ENCODE measurements at places on chromosomes 5 and 9. TPM values are rescaled to one million over a fixed set of nuclear protein-coding genes. Genes with fewer than 3 reads are reported as not detected.

The GDNF gene
- 1.3 TPM for total RNA-seq

The PCDHGB6 gene
- total RNA-seq, result 17.2 TPM

The ZBED3 gene
- total RNA-seq, result 4.4 TPM

The SPATA31D4 gene
- not detected for total RNA-seq

The CCDC183 gene
- 0.68 TPM for total RNA-seq

The COL23A1 gene
- total RNA-seq, result 1.5 TPM

DNA sequence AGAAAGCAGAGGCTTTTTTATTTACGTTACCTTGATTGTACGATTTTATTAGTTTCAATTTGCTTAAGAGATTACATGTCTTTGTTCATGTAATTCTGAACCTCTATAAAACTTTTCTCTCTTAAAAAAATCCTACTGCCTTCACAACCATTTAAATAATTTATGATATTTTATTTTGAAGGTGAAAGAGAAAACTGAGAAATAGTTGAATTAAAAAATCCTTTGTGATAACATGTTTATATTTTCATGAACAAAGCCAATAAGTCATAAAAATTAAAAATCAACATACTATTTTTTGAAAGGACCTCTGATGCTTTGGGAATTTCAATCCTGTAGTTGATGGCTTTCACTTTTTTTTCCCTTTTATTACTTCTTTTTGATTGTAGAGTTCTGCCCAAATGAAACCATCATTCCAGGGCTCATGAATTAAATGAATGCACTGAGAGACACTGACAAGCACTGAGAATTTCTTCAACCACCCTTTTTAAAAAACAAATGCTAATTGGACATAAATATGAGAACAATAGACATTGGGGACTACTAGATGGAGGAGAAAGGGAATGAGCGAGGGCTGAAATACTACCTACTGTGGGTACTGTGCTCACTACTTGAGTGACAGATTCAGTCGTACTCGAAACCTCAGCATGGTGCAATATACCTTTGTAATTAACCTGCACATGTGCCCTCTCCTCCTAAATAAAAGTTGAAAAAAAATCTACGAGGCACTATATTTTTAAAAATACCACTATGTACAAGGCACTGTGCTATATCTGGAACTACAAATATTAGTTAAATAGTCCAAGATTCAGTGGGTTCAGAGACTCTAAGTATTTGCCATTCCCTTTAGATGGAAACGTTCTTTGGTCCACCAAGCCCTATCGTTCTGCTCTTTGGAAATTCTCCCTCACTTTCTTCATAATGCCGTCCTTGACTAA, 5.9 kb downstream of the CDKN2A start:
- no peak for DNase-seq
- H3K4me1 ChIP-seq, result peaks cover 1% of the 10 kb centered on the region
- H3K27ac ChIP-seq, result no peak overlapping the region
- H3K4me3 ChIP-seq, result no peak overlapping the region
- peaks cover 17% of the 10 kb centered on the region for H3K27me3 ChIP-seq
- H3K36me3 ChIP-seq, result no peaks in the 10 kb centered on the region

DNA sequence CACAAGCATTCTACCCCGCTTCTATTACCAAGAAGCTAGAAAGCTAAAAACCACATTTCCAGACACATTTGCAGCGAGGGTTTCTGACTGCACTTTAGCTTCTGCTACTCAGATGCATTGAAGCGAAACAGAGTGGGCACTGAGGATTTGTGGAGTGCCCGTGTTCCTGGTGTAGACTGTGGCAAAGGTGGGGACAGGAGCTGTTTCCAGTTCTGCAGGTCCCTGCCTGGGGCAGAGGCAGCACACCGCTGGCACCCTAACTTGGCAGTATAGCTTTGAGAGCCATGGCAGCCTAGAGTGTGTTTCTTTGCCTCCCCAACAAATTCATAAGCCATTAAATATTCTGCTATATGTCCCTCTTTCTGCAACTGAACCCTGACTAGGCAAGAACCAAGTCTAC, 108.6 kb upstream of the SPOCK1 start:
- H3K27ac ChIP-seq, result no peak overlapping the region
- no peaks in the 10 kb centered on the region for H3K36me3 ChIP-seq
- no peaks in the 10 kb centered on the region for H3K4me1 ChIP-seq
- DNase-seq, result no peak

- H3K27me3 ChIP-seq, result no peaks in the 10 kb centered on the region
- no peak for DNase-seq
- H3K4me1 ChIP-seq, result peaks cover 4% of the 10 kb centered on the region
- H3K4me3 ChIP-seq, result peak overlapping the region; percentile 97
These were observed 1.9 kb downstream of the SLC31A2 start for GRCh38 chr9:113152699-113153098.

DNA sequence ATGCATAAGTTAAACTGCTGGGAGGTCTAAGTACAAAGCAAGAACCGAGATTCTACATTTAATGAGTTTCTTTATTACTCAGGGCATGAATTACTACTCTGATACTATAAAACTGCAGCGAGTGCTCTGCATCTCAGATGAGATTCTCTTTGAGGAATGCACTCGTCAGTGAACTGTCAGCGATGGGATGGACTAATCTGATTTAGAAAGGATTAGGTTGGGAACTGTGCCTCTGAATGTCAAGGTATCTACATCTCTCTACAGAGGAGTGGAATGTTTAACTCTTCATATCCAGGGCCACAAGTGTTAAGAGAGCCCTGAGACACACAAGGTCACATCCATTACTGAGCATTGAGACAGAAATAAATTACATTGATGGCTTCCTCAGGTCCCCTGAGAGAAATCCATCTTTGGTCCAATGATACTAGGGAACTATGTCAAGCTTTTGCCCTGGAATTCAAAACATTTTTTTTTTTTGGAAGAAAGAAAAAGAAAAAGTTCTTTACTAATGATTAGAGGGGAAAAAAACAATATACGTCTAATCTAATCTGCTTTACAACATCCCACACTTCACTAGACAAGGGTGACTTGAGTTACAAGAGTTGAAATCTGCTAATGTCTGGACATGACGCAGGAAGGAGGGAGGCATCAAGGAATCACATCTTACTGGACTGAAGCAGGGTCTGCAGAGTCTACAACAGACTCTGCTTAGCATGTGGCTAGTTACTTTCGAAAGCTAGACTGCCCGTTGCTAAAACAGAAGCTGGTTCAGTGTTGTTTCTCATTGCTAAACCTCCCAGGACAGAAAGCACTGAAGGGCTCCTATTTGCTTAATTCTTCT, 270.0 kb upstream of the TLE4 start:
- no peak for DNase-seq
- H3K4me1 ChIP-seq, result no peaks in the 10 kb centered on the region
- H3K36me3 ChIP-seq, result no peaks in the 10 kb centered on the region
- no peak overlapping the region for H3K4me3 ChIP-seq

DNA sequence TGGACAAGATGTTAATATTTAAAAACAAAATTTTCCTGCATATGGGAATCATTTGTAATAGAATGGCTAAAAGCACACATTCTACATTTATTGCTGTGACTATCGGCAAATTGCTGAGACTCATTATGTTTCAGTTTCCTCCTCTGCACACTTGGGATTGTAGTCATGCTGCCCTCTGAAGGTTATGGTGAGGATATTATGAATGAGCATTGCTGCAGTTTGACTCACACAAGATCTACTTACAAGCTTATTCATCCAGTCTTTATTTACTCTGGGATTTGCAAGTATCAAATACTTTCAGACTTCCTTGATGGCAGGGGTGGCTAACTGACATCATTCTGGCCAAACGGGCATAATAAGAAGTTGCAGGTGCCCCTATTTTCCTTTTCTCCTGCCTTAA, 9.5 kb upstream of the NFIL3 start:
- H3K27me3 ChIP-seq, result no peaks in the 10 kb centered on the region
- no peak overlapping the region for H3K27ac ChIP-seq
- H3K4me3 ChIP-seq, result no peak overlapping the region
- H3K4me1 ChIP-seq, result no peaks in the 10 kb centered on the region
- no peak for DNase-seq

DNA sequence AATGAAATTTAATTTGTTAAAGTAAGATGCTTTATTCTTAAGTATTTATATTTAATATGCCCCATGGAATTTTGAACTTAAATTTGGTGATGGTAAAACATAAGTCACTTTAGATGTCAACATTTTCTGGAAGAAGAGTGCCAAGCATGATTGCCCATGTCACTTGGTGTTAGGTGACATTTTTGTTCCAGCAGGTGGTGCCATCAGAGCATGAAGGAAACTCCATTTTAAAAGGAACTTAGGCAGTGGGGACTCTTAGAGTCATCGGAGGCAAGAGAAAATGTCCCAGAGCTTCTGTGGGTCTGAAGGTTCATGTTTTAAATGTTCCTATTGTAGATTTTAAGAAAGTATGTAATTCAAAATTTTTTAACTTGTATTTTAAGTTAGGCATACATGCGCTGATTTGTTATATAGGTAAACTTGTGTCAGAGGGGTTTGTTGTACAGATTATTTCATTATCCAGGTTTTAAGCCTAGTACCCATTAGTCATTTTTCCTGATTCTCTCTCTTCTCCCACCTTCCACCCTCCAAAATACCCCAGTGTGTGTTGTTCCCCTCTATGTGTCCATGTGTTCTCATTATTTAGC, 789.3 kb downstream of the SEMA5A start:
- no peak overlapping the region for H3K4me3 ChIP-seq
- no peaks in the 10 kb centered on the region for H3K4me1 ChIP-seq
- DNase-seq, result no peak

GRCh38 chr5:14034963-14035362, 90.5 kb upstream of the DNAH5 start:
- H3K27ac ChIP-seq, result peak overlapping the region; percentile 71
- H3K4me1 ChIP-seq, result peaks cover 19% of the 10 kb centered on the region
- no peaks in the 10 kb centered on the region for H3K27me3 ChIP-seq
- H3K36me3 ChIP-seq, result no peaks in the 10 kb centered on the region
- no peak for DNase-seq
- H3K4me3 ChIP-seq, result no peak overlapping the region

GRCh38 chr9:137396227-137396626, 26.7 kb downstream of the EXD3 start:
- no peak overlapping the region for H3K4me3 ChIP-seq
- no peaks in the 10 kb centered on the region for H3K4me1 ChIP-seq
- no peaks in the 10 kb centered on the region for H3K27me3 ChIP-seq
- H3K36me3 ChIP-seq, result no peaks in the 10 kb centered on the region
- H3K27ac ChIP-seq, result no peak overlapping the region
- no peak for DNase-seq

DNA sequence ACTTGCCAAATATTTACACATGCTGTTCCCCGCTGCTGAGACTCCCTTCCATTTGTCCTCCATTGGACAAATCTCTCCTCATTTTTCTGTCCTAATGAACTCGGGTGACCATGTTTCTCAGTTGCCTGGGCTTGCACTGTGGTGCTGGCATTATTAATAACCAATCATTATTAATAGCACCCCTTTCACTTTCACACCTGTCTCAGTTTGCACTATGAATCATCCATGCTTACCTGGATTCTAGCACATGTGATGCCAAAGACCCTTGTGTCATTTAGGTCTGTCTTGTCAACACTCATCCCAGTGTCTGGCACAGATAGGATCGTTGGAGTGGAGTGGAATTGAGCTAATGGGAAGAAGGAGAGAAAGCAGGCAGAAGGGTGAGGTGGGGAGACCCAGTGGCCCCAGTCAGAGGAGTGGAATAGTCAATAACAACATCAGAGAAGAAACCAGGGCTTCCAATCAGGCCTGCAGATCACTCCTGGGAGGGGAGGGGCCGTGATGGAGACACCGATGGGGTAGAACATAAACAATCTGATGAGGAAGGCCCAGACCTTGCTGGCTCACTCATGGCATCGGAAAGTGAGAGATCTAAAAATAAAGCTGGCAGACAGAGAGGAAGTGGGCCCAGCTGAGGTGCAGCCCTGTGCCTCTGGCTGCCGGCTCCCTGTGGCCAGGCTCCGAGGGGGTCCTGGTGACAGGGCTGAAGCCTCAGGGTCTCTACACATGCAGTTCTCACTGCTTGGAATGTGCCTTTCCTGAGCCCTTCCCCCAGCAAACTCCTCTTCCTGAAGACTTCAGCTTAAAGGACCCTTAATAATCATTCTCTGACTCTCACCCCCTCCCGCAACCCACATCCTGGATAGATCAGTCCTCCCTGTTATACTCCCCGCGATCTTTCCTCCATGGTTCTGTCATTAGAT, 33.5 kb upstream of the CRB2 start:
- H3K4me1 ChIP-seq, result peaks cover 9% of the 10 kb centered on the region
- no peaks in the 10 kb centered on the region for H3K36me3 ChIP-seq
- no peaks in the 10 kb centered on the region for H3K27me3 ChIP-seq
- H3K27ac ChIP-seq, result no peak overlapping the region

DNA sequence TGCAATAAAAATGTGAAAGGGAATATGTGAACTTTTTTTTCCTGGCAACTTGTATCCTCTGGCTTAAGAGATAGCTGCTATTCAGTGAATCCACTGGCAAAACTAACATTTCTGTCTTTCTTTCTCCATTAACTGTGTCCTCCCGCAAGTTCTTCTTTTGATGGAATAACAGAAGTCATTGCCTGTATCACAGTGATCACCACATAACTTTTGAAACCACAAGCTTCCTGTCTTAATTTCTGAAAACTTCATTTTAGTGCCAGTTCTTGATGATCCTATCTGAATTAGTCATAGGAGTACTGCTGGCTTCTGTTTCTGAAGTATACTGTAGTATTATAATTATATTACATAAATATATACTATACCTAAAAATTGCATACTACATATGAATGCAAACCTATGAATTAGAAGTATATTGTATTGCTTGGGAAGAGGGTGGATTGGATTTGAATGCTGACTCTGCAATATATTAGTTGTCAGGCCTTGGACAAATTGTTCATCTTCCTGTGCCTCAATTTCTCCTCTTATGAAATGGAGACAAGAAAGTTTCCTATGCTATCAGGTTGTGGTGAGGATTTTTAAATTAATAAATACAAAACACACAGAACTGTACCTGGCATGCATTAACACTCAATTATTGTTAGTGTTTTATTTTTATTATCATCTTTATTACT, 441.6 kb downstream of the CETN3 start:
- H3K27me3 ChIP-seq, result no peaks in the 10 kb centered on the region
- no peak for DNase-seq
- peaks cover 6% of the 10 kb centered on the region for H3K4me1 ChIP-seq
- no peaks in the 10 kb centered on the region for H3K36me3 ChIP-seq

DNA sequence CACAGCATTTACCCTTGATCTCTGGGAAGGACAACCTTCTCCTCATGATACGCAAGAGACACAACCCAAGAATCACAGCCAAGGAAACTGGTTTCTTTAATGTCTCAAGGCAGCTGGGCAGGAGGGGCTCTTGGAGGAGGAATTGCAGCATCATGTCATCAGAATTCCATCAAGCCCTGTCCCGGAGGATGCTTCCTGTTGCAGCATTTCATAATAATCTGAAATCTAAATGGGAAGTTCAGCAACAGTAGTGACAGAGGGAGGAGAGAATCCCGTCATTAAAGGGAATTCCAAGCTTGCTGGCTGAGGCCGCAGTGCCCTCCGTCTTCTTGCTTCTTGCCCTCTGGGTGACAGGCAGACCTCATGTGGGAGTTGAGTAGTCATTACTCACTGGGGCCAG, 192.7 kb downstream of the TENT4A start:
- no peak for DNase-seq
- H3K27ac ChIP-seq, result no peak overlapping the region
- no peak overlapping the region for H3K4me3 ChIP-seq
- no peaks in the 10 kb centered on the region for H3K27me3 ChIP-seq
